Glomerular endothelial cell (primary cell): ENCODE measurements at places on chromosomes 5 and 9. TPM values are rescaled to one million over a fixed set of nuclear protein-coding genes. Genes with fewer than 3 reads are reported as not detected.

DNA sequence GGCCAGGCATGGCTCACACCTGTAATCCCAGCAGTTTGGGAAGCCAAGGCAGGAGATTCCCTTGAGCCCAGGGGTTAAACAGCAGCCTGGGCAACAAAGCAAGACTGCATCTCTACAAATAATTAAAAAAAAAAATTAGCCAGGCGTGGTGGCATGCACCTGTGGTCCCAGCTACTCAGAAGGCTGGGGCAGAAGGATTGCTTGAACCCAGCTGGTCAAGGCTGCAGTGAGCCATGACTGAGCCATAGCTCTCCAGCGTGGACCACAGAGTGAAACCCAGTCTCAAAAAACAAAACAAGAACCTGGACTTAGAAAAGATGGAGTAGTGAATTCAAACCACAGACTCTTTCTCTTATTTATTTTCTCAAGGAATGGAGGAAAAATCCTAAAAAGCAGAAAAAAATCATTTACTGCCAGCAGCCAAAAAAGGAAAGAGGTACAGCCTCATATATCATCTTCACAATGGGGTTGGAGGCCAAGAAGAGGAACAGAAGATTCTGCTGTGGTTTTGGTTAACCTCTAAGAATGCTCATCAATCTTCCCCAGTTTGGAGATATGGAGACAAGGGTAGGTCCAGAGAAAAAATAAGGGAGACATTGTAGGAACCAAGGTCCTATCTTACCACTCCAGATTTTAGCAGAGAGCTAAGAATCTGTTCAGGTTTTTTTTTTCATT lies 40.0 kb upstream of the MYO10 start:
- no peak for DNase-seq

- no peak for DNase-seq
Observed at GRCh38 chr5:88145221-88145610, 123.4 kb downstream of the TMEM161B start.

DNA sequence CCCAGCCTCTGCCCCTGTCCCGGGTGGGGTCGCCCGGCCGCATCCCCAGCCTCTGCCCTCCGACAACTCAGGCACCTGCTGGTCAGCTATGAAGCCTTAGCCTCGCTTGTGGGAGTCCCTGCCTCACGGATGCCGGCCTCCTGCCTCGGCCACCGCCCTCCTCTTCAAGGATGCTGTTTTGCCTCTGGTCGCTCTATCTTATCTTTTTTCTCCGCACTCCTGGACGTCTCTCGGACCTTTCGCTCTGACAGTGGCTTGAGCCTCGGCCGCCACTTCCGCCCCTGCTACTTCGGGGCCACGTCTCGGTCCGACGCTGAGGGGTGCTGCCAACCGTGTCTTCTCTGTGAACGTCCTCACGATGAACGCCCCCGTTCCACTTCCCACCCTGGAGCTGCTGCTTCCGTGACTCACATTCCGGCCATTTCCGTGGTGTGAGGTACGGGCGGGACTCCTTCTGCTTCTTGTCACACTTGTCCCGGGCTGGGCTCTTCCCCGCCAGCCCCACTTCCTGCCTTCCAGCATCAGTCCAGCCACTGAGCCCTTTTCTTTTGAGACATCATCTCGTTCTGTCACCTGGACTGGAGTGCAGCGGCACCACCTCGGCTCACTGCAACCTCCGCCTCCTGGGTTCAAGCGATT lies 26.3 kb downstream of the SLC9A3 start:
- no peak for DNase-seq

GRCh38 chr9:122742003-122742402 lies at the start of gene OR1L6:
OR1L6 (plus strand) TSS chr9:122742303; CDS start chr9:122749848, 7,545 bp downstream.
- no peak for DNase-seq

- no peak for DNase-seq
Observed at GRCh38 chr9:70111641-70112236, 68.1 kb downstream of the MAMDC2 start.

Gene BTF3
- total RNA-seq, result 456 and 556 TPM in 2 replicates

- no peak for DNase-seq
Observed at GRCh38 chr5:90131383-90132133, 278.0 kb downstream of the CETN3 start.
